ENCODE measurements at places on chromosomes 7 and 10.

- DNase-seq: no peak
These were observed 27.9 kb upstream of the GATA3 start for GRCh38 chr10:8026349-8027259.

- no peak for DNase-seq
These were observed 11.1 kb downstream of the CHST3 start for GRCh38 chr10:71975087-71975870.

DNA sequence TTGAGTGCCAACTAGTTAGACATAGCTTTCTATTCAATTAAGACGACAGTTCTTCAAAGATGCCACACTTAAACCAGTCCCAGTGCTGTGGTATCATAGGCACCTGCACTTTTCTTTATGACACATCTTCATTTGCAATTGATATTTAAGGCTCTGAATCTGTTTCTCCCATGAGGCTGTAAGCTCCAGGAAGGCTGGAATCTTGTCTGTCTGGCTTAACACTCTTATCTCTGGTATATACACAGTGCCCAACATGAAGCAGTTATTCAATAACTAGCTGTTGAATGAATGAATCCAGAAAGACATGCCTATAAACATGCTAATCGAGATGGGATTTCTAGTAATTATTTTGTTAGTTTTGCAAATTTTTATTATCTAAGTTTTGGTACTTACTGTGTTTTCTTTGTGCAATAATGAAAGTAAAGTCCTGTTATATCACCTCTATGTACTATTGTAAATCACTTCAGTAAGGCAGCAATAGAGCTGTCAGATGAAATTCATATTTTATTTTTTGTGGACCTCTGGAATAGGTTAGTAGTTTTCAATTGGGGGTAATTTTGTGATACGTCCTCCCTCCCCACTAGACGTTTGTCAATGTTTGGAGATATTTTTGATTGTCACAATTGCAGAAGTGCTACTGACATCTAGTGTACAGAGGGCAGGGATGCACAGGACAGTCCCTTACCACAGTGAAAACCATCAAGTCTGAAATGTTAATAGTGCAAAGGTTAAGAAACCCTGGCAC is 51.3 kb upstream of the STEAP4 start:
- no peak for DNase-seq

- no peak for DNase-seq
These were observed 28.7 kb downstream of the WIPI2 start for GRCh38 chr7:5218564-5219360.

DNA sequence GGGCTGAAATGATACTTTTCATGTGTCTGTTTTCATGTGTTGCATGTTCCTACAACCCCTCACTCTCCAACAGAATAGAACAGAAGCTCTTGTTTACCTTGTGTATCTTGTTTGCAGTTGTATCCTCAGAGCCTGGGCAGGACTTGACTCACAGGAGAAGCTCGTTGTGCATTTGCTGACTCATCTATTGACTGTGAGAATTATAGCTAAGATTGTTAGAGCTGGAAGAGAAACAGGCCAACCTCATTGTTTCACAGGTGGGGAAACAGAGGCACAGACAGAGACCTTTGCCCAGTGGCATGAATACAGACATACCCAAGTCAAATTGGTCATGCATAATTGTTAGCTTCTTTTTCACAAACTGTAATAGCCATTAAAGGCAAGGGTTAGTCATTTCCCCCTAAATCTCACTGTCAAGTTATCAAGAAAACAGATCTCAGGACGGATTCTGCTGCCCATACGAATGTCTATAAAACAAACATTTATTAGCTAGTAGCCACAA is 4.6 kb upstream of the TSPAN15 start:
- no peak for DNase-seq

- no peak for DNase-seq
These were observed 567 bp upstream of the CDCA7L start for GRCh38 chr7:21946222-21946709.

DNA sequence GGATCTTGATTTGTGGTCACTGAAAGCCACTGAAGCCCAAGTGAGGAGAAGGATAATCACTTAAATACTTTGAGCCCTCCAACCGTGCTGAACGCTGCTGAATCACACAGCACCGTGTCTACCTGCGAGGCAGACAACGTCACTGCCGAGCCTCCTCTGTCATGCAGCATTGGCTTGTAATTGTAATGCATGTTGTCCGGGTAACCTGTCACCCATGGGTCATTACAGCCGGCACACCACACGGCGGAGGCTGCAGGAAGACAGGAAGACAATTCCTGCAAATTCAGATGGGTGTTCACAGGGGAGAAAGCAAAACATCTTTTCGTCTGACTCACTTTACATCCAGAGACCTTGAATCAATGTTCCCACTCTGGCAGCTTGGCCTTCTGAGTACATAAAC is 546.1 kb upstream of the FOXK1 start:
- DNase-seq: no peak

GRCh38 chr10:3987143-3987974 is 202.3 kb upstream of the KLF6 start:
- no peak for DNase-seq

DNA sequence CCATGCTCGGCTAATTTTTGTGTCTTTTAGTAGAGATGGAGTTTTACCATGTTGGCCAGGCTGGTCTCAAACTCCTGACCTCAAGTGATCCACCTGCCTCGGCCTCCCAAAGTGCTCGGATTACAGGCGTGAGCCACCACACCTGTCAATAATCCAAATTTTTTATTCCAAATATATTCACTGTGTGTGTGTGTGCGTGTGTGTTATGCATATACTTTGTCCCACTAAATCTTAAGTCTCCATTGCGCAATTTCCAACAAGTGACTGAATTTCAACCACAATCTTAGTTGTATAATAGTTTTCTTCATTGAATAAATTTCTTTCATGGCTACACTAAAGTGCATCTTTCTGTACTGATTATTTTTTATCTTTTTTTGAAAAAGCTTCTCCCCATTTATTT is 2.7 kb downstream of the KRIT1 start:
- DNase-seq: no peak

DNA sequence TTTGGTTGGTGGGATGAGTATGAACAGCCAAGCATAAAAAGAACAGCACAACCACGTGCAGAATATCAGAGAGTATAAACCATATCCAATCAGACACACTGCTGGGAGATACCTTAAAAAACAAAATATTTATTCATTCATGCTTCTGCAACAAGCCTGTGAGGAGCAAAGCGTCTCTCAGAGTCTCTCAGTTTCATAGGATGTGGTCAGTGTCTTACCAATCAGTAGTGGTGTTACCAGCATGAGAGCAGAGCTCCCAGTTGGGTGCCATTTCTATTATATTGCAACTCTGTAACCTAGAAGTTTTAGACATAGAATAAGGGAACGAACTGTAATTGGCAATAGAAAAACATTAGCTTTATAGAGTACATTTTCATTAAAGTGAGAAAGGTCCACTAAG is 445.9 kb upstream of the LRRN3 start:
- no peak for DNase-seq

- DNase-seq: no peak
These were observed 2.2 kb upstream of the FRMD4A start for GRCh38 chr10:14332903-14333302.

DNA sequence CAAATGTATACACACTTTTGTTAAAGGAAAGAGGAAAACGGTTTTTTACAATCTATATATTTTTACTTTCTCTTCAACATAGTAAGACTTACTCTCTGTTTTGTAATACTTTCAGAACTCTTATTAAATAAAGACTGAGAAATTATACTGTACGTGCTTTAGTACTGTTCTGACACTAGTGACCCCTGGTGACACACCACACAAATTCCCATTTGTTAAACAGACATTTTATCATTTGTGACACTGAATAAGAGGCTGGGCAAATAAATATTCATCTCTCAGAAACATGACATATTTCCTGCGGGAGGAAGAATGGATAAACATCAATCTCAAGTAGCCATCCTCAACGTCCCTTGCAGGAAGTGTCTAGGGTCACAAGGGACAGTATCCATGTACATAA is 68.9 kb upstream of the ZNF33B start:
- no peak for DNase-seq

DNA sequence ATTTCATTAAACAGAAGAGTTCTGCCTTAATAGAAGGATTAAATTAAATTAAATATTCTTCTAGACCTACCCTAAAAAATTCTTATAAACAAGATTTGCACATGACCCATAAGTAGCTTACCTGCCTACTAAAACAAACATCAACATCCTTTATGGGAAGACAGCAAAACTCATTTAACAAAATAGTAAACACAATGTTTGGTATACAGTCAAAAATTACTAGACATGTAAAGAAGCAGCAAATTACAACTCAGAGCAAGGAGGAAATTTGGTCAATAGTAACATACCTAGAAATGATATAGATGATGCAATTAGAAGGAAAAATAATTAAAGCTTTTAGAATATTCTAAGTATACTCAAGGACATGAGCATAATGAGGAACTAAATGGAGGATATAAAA is 27.9 kb downstream of the CCDC172 start:
- DNase-seq: no peak

GRCh38 chr7:151705636-151706276 is 171.2 kb downstream of the PRKAG2 start:
- peak; percentile 38 for DNase-seq

- DNase-seq: no peak
These were observed 513.0 kb downstream of the INHBA start for GRCh38 chr7:41189866-41190265.

Measured in CD4-positive, alpha-beta T cell treated with Interleukin-6 for 4 hours (primary cell).